SIG-M5 (cell line): ENCODE measurements at places on chromosomes 3 and 15.

DNA sequence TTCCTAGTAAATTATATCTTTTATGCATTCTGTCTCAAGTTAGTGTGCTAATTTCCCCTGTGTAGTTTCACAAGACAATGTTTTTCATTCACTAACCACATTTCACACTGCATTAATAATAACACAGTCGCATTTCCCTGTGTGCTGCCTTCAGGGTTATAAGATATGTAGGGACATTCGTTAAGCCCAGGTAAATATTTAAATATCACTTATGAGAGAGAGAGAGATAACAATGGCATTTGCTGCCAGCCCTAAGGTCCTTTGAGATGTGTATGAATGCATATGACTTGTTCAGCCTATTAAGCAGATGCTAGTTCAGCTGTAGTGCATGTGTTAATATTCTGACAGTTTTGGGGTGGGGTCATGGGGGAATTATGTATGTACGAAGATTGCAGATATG lies 876.7 kb downstream of the NAALADL2 start:
- no peak for DNase-seq

GRCh38 chr15:90845201-90845949 lies 23.0 kb upstream of the FURIN start:
- peak; percentile 4 for DNase-seq

DNA sequence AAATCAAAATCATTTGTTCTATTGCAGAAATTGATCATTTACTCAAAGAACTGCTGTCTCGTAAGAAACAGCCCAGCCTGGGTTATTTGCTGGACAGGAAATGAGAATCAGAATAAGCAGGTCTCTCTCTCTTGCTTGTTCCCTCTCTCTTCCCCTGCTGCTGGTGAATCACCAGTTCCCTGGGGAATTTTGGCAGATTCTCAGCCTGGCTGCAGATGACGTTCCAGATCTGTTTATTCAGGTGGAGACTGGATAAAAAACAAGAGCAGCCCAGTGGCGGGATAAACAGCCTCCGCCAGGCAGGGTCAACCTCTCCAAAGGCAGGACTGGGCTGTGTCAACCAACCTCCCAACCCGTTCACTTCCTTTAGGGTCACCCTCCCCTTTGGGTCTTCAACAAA lies 72.1 kb downstream of the LRIG1 start:
- no peak for DNase-seq

GRCh38 chr3:150061288-150062024 lies 90.8 kb upstream of the PFN2 start:
- DNase-seq: no peak

DNA sequence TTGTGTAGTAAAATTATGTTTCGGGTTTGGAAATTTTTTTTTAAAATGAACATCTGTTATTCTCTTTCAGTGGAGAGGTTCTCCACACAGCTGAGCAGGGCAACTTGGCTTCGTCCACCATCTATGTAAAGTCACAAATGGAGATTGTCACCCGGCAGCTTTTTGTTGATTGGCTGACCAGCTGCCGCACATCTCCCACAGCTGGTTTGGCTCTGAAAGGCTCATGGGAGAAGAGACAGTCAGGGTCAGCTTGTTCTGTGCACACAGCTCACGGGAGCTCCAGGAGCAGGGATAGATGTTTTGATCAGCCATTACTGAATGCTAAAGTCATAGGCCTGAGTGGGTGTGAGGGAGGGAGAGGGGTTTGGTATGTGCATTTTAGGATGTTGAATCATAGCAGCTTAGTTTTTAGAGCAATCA lies 12.9 kb upstream of the CCDC80 start:
- DNase-seq: no peak

- no peak for DNase-seq
Measured at GRCh38 chr3:18898911-18899310, 249.4 kb upstream of the KCNH8 start.
